ENCODE measurements at places on chromosomes 16 and 17.

DNA sequence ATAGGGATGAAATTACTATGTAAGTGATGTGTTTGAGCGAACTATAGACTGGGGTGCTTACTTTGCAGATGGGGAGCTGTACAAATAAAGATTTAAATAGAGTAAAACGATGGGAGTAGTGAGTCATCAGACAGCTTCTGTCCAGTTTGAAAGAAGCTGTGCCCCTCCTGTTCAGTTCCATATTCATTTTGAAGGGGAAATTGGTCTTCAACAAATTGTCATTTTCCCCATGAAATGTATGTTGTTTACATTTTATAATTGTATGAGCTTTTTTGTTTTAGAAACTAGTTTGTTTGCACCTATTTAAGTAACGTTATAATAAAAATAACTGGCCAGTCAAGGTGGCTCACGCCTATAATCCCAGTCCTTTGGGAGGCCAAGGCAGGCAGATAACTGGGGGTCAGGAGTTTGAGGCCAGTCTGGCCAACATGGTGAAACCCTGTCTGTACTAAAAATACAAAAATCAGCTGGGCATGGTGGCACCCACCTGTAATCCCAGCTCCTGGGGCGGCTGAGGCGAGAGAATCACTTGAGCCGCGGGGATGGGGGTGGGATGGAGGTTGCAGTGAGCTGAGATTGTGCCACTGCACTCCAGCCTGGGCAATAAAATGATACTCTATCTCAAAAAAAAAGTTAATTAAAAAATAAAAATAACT is 20.2 kb downstream of the SEC14L1 start:
- no peak for DNase-seq

- DNase-seq: no peak
Observed at GRCh38 chr17:78537217-78537860, 39.9 kb downstream of the DNAH17 start.

DNA sequence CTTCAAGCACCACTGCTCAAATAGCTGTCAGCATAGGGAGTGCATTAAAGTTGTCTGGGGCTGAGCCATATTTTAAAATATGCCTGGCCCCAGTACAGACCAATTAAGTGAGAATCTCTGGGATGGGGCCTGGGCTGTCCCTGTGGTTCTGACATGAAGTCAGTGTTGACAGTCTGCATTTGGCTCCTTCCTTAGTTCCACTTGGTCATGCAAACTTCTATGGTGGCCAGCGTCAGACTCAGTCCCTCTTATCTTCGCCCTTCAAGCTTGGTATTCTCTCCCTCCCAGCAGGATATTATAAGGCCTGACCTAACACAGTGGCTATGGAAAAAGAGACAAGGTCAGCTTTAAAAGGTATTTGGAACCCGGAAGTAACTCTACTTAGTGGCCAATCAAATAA is 177.2 kb downstream of the PMP22 start:
- no peak for DNase-seq

- DNase-seq: no peak
Observed at GRCh38 chr16:88512728-88513696, 57.2 kb upstream of the ZC3H18 start.

DNA sequence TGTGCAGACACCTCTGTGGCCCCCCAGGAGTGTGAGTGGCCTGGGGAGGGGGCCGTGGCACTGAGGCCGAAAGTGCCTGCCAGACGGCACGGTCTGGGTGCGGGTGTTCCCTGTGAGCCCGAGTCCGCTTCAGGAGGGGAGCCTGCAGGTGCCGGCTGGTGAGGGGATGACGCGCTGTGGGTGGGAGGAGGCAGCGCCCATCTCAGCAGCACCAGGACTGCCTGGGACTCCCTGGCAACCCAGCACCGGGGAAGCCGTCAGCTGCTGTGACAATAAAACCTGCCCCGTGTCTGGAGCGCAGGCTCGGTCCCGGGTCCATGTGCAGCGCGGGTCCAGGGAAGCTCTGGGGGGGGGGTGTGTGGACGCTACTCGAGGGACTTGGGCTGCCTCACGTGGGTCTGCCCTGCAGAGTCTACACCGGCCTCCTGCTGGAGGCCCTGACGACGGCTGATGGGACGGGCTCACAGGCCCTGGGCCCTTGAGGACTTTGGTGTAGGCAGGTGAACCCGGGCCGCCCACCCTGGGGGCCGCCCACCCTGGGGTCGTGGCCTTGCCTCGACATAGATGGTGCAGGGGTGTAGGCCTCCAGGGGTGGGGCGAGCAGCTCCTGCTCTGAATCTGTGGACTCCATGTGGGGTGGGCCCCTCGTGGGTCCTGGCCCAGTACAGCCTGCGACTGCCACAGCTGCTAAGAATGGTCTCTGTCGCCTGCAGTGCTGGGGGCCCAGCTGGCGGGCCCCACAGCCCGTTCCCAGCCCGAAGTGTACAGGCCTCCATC is 5.9 kb upstream of the RAB40C start:
- DNase-seq: peak; percentile 43

- no peak for DNase-seq
Observed at GRCh38 chr17:9676820-9677310, 31.5 kb downstream of the USP43 start.

- DNase-seq: no peak
Observed at GRCh38 chr17:40828454-40829044, 6.1 kb upstream of the KRT10 start.

DNA sequence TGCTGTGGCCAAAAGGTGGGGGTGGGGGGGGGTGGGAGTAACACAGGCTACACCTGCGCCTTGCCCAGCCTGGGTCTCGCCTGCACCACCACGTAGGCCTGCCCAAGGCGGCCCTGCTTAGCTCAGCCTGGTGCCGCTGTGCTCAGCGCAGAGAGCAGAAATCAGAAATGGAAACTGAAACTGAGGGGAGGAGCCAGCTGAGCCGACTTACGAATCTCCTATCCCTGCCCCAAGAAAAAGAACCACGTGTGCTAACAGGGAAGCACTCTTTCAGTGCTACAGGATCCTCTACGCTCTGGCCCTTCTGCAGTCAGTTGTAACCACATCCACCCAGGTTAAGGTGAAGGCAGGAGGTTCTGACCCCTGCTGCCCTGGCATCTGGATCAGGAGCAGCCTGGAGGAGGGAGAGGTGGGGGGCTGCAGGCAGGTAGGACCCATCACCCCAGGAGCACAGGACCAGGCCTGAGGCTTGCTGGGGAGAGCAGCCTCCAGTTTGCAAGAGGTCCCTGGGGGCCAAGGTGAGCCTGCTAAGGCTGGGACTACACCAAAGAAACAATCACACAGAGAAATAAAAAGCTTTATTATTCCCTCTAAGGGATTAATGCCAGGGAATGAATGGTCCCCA is at the start of gene DHX58:
DHX58 (minus strand) TSS at position 163 of the 625 bp plus-strand sequence. CDS start 822 bp downstream, outside the sequence.
- DNase-seq: peak; percentile 84

GRCh38 chr16:52547004-52547833 is at the start of gene TOX3:
Gene TOX3 (minus strand): TSS chr16:52547143. CDS start chr16:52546723, 420 bp downstream.
- DNase-seq: peak; percentile 55

GRCh38 chr17:61360318-61360943 is 39.2 kb upstream of the TBX2 start:
- no peak for DNase-seq

GRCh38 chr17:10247810-10248209 is 49.4 kb upstream of the GAS7 start:
- DNase-seq: no peak

Data from body of pancreas (tissue), 4 donors.